Stimulated activated CD4-positive, alpha-beta T cell treated with anti-CD3 and anti-CD28 coated beads, TNF-alpha, amount 100 ng/mL, for 4 hours (primary cell): ENCODE measurements at places on chromosomes 7 and 10.

DNA sequence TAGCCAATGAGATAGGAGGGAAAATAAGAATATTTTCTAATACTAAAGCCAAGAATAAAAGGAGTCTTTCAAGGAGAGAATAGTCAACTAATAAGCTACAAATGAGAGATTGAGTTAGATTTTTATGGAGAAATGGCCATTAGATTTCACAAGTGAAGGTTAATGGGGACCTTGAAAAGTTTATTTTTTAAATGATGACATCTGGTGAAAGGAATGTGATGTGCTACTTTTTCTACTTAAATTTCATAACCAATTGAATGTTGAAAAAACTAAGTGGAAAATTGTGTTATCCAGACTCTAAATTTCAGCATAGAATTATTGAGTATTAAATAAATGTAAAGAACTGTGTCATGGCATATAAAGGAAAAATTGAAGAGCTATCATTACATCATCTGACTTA, 125.7 kb downstream of the TSPAN12 start:
- no peak for DNase-seq

GRCh38 chr10:31770307-31770902, 158.2 kb downstream of the ARHGAP12 start:
- peak; percentile 32 for DNase-seq

- no peak for DNase-seq
These were observed 236.3 kb downstream of the KLF6 start for GRCh38 chr10:3548702-3549101.

DNA sequence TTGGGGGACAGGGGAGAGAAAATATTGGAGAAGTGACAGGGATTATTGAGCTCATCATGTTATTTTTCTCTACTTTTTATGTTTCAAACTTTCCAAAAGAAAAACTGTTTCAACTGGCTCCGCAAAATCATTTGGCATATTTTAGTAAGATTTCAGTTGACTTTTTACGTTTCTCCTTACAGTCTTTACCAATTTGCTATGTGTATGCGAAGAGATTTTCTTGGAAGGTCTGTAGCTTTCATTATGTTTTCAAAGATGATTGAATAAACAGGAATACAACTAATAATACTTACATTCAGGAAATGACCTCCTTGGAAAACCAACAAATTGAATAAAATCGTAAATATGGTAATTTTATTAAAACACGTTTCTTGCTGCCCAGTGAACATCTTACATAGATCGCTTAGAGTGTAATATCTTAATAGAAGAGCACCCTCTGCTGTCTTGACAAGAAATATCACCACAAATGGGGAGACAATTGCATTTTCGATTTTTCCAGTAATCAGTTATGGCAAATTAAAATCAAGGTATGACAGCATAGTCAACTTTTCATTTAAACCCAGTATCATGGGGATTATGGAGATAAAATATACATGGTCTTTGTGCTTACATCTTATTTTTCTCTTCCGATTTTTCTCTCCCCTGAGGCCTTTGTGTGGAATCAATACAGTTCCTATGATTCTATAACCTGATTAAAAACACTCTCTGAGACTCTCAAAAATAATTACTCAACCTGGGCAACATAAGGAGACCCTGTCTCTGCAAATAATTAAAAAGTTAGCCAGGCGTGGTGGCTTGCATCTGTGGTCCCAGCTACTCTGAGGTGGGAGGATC, 43.1 kb downstream of the MBL2 start:
- no peak for DNase-seq

DNA sequence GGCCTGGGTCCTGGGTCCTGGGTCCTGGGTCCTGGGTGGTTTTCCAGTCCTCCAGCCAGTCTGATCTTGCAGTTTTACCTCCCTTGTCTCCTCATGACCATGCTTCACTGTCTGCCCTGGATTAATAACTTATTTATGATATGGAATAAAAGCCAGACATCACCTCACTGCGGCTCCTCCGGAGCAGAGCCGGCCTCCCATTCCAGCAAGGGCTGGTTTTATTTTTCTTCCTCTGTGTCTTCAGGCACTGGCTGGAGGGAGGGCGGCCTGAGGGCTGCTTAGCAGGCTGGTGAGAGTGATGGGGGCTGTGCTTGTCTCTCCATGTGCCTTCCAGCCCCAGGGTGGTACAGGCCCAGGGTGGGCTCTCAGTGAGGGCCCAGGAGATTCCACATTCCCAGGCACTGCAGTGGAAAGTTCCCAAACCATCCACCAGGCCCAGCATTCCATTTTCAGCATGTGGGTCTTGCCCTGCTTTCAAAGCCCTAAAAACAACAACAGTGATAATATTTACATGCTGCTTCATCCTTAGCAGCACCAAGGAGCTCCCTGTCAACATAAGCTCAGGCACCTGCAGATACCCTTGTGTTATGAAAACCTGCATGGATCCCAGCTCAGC, 12.6 kb downstream of the ADAMTS14 start:
- no peak for DNase-seq

- no peak for DNase-seq
These were observed 66.8 kb downstream of the SRPK2 start for GRCh38 chr7:105321754-105322455.

GRCh38 chr10:35783305-35783838, 141.3 kb upstream of the FZD8 start:
- DNase-seq: no peak

GRCh38 chr7:29825775-29826529, 19.6 kb downstream of the WIPF3 start:
- no peak for DNase-seq
